H54 (cell line): ENCODE measurements at places on chromosomes 6 and 20.

DNA sequence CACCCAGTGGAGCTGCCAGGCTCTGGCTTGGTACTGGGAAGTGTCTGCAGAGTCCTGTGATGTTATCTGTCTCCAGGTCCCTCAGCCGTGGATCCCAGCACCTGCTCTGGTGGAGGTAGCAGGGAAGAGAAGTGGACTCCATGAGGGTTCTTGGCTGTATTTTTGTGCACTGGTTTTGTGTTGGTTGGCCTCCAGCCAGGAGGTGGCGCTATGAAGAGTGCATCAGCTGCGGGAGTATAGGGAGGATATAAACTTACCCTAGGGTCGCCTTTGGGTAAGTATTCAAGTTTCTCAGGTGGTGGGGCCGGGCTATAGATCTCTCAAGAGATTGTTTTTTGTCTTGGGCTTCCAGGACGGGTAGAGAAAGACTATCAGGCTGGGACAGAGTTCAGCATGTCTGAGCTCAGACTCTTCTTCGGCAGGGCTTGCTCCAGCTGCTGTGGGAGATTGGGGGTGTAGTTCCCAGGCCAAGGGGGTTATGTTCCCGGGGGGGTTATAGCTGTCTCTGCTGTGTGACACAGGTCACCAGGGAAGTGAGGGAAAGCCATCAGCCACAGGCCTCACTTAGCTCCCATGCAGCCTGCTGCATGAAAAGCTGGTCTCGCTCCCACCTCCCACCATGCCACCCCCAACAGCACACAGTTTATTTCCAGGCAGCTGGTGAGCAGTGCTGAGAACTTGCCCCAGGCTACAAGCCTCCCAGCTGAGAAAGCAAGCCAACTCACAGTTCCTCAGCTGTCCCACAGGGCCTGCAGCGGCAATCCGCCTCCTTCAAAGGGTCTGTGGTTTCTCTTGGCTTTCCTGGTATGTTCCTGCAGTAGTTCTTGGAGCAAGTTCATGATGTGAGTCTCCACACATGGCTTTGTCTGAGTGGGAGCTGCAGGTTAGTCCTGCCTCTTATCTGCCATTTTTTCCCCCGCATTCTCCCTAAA is 115.7 kb downstream of the AIG1 start:
- DNase-seq, result no peak

DNA sequence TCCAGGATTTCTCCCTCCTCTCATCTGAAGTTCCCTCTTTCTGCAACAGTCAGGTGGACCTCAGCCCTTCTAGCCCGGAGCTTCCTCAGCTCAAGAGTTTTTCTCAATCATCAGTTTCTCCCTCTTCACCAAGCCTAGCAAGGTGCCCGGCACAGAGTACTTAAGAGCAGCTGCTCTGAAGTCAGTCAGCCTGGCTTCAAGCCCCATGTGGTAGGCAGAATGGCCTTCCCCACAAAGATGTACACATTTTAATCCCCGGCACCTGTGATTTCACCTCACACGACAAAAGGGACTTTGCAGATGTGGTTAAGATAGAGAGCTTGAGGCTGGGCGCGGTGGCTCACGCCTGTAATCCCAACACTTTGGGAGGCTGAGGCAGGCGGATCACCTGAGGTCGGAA is 15.1 kb upstream of the RBPJL start:
- DNase-seq, result no peak

GRCh38 chr6:40735121-40735520 is 148.0 kb upstream of the LRFN2 start:
- no peak for DNase-seq

DNA sequence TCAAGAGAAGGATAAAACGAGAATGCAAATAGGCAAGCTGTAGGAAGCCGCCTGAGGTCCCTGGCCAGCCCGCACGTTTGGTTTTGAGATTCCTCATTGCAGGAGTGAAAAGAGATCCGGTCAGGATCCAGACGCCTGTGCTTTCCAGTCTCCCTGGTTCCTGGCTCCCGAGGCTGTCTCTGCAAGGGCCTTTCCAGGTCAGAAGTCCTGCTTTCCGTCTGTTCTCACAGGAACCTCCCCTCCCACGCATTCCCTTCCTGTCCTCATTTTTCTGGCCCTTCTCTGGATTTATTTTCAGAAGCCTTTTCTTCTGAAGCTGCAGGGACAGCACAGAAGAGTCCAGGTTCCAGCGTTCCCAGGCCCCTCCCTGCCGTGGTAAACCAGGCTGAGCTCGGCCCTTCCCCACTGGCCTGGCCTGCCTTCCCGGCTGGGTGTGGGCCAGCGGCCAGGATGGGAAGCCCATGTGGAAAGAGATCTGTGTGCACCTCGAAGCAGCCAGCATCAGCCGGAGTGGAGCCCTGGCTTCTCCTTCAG is 54.0 kb downstream of the TMEM242 start:
- DNase-seq, result no peak

- no peak for DNase-seq
These were observed 131.7 kb upstream of the HDGFL1 start for GRCh38 chr6:22437665-22438064.

DNA sequence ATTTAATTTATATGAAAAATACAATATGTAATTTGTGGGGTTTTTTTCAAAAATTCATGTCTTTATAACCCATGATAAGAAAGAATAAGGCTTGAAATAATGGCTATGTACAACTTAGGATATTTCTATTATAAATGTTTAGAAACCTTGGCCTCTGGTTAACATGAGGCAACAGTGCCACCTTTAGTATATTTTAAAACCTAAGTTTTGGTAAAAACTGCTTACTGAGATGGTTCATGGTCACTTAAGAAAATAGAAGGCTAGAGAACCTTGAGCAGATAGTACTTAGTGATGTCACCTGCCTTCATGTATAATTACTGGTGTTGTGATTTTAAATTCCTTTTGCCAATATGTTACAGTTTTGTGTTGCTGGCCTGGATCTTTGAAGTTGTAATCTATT is 176.4 kb downstream of the ADGB start:
- no peak for DNase-seq
